IMR-90 (cell line): ENCODE measurements at places on chromosomes 1 and 21. TPM values are rescaled to one million over a fixed set of nuclear protein-coding genes. Genes with fewer than 3 reads are reported as not detected.

Gene LSS
- 58.1 and 62.8 TPM in 2 replicates for polyA plus RNA-seq

- peak; percentile 68 for DNase-seq
These were observed 39.1 kb downstream of the CLSTN1 start for GRCh38 chr1:9784508-9785133.

DNA sequence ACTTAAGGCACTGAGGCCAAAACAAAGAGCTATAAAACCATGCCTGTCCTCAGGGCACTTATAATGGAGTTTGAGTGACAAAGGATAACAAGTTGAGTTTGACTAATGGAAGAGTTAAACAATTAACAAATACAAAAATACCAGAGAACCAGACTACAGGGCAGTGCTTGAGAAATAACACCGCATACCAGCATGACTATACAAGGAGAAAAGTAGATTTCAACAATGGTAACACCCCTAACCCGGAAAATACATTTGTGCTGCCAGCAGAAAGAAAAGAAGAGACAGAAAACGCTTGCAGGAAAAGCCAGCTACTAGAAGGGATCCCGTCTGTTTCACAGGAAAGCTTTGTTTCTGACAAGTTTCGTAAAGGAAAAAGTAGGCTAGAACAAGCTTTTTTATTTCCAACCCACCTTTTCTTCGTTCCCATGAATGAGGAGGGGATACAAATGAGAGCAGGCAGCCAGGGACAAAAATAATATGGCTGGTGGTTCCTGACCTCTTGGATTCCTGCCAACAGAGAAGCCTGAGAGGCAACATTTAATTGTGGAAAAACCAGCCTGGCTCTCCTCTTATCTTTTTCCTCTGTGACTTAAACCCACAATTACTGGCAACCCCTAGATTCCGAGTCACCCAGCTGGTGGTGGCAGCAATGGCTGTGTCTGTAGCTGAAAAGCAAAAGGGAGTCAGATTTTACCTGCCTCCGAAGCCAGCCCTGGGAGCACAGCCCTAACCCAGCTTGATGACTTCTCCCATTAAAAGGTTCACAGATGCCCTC, 56.5 kb downstream of the WLS start:
- DNase-seq = peak; percentile 32

DNA sequence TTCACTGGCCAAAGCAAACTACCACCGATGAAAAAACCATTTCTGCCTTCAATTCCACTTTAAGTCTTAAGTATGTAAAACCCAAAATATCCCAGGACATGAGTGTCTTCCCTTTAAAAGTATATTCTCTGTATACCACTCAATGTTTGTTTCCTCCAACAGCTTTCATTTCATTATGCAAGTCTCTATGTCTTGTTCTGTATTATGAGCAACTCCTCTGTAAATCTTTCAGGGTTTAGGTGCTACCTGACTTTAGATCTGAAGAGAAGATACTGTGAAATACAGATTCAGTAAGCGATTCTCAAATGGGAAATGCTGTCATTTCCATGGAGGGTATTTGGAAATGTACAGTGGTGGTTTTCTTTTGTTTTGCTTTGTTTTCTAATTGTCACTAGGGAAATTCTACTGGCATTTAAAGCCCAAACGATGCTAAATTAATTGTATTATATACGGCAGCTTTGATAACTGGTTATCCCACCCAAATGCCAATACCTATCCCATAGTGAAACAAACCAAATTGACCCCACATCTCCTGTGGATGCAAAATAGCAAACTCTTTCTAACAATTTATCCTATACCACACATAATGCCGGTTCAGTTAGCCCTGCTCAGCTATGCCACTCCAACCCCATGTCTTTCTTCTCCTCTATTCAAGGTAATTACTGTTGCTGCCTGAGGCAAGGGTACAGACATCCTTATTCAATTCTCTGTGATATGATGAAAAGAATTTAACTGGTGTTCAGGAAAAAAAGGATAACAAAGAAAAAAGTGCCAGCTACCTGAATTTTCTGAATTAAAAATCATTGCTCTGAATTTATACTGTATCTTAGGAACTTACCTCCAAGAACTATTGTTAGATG, 182.8 kb downstream of the EIF4G3 start:
- DNase-seq = no peak

Gene MTR
- 5.9 and 7.7 TPM in 2 replicates for polyA plus RNA-seq

GRCh38 chr1:224782281-224783000, 147.0 kb upstream of the DNAH14 start:
- DNase-seq = no peak

GRCh38 chr1:22579541-22580155, 16.4 kb downstream of the EPHA8 start:
- DNase-seq = no peak

DNA sequence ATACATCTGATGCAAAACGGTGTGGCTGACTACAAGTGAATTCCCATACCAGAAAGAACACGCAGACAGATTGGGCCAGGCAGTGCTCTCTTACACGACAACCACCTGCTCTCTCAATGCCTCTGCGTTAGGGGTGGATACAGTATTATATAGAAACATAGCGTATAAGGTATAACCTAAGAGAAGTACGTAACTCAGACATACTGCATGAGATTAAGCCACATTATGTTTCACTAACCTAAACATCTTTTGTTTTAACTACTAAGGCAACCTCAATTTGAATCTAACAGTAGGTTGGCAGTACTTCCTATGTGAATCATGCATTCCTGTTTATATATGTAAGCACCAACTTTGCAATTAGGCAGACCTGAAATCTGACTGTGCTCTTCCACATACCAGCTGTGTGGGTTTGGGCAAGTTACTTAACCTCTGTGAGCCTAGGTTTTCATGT, 58.1 kb upstream of the COA6 start:
- DNase-seq = peak; percentile 76

DNA sequence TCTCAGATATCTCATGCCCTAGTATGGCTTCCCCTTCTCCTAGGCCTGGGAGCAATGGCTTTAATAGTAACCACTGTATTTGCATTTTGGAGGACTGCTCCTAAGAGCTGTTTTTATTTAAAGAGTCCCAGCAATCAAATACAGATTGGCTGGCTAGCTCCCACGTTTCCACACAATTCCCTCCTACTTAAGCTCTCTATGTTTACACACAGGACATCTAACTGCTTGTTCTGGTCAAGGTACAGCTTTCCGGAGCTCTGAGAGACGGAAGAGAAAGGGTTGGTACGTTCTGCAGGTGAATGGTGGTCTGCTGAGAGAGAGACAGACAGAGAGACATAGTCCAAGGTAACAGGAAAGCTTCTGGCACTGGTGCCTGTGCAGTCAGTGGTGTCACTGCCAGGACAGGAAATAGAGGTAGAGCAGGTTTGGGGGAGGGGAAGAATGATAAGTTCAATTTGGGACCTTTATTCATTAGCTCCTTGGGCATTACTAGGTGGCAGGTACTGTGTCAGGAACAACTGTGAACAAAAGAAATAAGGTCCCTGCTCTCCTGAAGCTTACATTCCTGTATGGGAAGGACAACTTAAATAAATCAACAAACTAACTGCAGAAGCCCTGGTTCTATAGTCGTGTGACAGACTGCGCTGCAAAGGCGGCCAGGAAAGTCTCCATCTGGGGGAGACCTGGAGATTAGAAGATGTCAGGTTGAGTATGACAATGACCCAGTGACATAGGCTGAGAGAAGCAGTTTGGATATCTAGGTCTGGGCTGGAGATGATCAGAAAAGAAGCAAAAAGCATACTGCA, 1.2 kb upstream of the SLC25A33 start:
- DNase-seq = no peak

Gene HIVEP3
- 3.6 and 4.0 TPM in 2 replicates for polyA plus RNA-seq
